Left renal pelvis (tissue), 4 donors: ENCODE measurements at places on chromosomes 5 and 9. TPM values are rescaled to one million over a fixed set of nuclear protein-coding genes. Genes with fewer than 3 reads are reported as not detected.

GRCh38 chr5:154509784-154510555 lies 31.9 kb upstream of the HAND1 start:
- DNase-seq = no peak

GRCh38 chr5:170010595-170010994 lies 30.3 kb upstream of the INSYN2B start:
- no peak for DNase-seq

DNA sequence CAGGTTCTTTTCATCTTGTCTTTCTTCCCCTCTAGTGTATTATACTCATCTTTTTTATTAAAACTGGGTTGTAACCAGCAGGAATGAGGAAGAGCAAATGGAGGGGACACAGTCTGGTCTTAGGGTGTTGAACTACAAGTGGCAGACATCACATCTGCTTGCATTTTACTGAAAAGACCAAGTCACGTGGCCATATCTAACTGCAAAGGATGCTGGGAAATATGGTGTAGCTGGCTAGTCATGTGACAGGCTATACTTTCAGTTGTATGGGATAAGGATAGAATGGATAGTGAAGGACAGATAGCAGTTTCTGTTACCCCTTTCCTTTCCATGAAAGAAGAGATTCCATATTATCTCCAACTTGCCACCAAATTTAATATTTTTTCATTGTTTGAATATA lies 13.0 kb upstream of the FGD3 start:
- DNase-seq = no peak

GRCh38 chr9:109969011-109969410 lies 189.0 kb downstream of the PALM2AKAP2 start:
- no peak for DNase-seq

RAB24 gene
- 44.8 TPM for polyA plus RNA-seq

- no peak for DNase-seq
Measured at GRCh38 chr5:44568519-44568918, 179.3 kb upstream of the FGF10 start.

- no peak for DNase-seq
Measured at GRCh38 chr5:16970826-16971225, 34.7 kb upstream of the MYO10 start.

GRCh38 chr9:86500667-86501435 lies 146.6 kb upstream of the TUT7 start:
- DNase-seq = no peak

DNA sequence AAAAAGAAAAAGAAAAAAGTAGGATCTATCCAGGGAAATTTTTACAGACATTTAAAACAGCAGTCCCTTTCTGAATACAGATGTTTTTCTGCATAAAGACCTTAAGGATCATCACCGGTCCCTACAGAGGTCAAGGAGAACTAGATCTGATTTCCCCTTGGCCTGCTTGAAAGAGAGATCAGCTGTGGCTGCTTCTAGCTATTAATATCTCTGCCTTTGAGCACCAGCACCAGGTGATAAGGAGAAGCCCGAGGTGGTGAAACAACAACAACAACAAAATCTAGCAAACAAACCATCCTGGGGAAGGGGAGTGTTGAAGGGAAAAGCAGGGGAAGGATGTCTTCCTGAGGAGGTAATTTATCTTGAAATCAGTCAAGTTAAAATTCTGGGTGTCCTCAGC lies 42.1 kb downstream of the ZNF366 start:
- no peak for DNase-seq

PCDHGB7 gene
- polyA plus RNA-seq = 16.9 TPM
